CD8-positive, alpha-beta memory T cell (primary cell): ENCODE measurements at places on chromosomes 16 and 17.

- DNase-seq: no peak
These were observed 8.2 kb upstream of the ATP2C2 start for GRCh38 chr16:84360170-84360569.

GRCh38 chr16:1771864-1772361 is 570 bp upstream of the NME3 start:
- DNase-seq: no peak

GRCh38 chr17:55722016-55722736 is 488 bp downstream of the TMEM100 start:
- DNase-seq: no peak

DNA sequence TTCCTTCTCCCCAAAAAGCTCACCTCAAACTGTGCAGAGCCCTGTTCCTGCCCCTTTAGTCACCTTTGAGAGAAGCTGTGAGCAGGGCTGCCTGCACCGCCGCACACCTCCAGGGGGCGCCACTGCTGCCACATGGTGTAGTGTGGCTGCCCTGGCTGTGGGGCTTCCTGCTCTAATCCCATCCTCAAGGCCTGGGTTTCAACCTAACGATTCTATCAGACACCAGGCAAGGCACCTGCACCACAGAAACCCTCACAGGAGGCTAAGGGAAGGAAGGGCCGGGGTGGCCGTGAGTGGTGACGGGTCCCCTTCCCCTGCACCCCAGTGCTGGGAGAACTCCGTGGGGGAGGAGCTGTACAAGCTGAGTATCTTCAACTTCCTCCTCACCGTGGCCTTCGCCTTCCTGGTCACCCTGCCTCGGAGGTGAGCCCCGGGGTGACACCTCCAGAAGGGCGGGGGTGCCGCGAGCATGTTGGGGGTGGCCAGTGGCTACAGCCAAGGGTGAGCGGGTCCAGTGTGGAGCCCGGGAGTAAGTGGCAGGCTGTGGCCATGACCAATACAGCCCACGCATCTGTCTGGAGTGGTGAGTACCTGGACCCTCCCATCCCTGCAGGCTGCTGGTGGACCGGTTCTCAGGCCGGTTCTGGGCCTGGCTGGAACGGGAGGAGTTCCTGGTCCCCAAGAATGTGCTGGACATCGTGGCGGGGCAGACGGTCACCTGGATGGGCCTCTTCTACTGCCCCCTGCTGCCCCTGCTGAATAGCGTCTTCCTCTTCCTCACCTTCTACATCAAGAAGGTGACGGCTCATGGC is 7.0 kb downstream of the TMC8 start:
- DNase-seq: peak; percentile 68

GRCh38 chr17:27414271-27414670 is 42.0 kb upstream of the KSR1 start:
- DNase-seq: no peak

DNA sequence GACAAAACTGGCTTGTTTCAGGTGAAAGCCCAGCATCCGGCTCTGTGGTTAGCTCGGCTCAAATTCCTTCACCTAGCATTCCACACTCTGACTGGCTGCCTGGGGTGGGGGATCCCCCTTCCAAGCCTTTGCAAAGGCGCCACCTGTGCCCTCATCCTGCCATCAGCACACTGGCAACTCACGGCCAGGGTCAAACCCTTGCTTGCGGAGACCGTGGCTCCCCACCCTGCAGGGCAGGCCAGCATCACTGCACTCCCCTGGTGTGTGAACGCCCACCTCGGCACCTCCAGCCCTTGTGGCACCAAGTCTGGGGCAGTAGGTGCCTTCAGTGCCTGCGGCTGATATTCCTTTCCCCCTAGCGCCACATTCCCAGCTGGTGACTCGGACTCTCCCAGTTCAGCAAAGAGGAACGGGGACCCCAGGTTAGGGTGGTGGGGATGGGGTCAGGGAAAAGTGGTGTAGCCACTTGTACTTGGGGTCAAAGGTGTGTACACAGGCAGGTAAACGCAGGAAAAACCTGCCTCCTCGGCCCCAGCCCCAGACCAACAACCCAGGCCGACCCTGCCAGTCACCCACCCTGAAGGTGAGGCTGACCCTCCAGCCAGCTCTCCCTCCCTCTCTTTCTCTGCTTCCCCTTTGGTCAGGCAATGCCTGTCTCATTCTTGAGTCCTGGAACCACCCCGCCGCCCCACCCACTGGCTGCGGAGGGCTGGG is 1.1 kb downstream of the FLII start:
- peak; percentile 50 for DNase-seq
